Sciatic nerve (tissue), 2 donors: ENCODE measurements at places on chromosomes 2 and 18. TPM values are rescaled to one million over a fixed set of nuclear protein-coding genes. Genes with fewer than 3 reads are reported as not detected.
A peak's percentile ranks its signal among the peaks of the same experiment; 100 is the strongest.

The IAH1 gene
- 55.6 TPM for total RNA-seq

DNA sequence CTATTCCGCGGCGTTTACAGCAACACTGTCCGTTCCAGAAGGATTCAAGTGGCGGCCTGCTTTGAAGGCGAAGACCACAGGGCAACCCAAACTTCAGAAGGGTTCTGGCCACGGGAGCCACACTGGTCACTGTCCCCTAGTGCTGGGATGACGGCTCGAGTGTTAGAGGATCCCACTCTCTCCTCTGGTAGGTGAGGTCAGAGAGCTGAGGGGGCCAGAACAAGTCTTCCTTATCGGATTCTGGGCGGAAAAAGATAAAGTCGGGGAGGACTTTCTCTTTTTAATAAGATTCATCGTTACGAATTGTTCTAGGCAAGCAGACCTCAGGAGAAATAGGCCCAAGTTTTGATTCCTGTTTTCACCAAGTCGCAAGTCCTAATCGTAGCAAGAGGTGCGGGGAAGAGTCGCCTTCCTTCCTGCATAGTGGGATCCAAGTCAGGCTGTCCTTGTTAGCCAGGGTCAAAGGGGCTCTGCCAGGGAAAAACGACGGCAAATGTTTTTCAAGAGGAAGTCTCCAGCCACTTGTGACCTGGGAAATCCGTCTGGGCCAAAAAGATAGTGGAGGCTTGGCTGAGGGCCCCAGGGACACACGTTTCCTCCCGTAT, 864 bp upstream of the MYL12A start:
- peak; percentile 67 for DNase-seq

- DNase-seq: no peak
Measured at GRCh38 chr2:128305555-128306080, 13.1 kb downstream of the HS6ST1 start.

- no peak for DNase-seq
Measured at GRCh38 chr2:180385601-180386201, 378.6 kb upstream of the CWC22 start.

- no peak for DNase-seq
Measured at GRCh38 chr18:21180588-21180987, 61.4 kb upstream of the GREB1L start.

DNA sequence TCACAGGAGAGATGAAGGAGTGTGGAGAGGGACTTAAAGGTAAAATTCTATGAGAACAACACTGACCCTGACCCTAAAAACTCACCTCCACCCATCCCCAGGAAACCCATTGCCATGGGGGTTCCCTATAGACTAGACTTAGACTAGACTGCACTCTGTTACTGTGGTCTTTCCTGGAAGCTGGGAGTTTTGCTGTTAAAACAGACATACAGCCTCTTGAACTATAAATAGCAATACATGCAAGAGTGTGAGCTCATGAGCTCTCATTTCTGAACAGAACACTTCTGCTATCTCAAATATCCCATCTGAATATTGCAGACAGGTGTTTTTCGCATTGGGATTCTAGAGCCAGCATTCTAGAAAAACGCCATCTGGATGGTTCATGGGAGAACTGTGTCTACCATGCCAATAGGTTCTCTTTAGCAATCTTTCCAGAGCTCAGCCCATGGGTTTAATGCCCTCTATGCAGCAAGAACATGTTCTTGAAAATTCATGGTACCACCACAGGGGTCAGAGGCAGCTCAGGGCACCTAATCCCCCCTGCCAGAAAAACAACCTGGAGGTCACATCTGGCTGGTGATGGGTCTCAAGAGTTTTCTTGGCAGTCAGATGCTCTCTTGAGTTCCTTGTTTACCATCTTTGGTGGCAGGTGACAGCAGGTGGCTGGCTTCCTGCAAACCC, 51.9 kb downstream of the SLC14A2 start:
- no peak for DNase-seq

The EFR3B gene
- 13.2 TPM for total RNA-seq
